ENCODE measurements at places on chromosomes 4 and X.
A peak's percentile ranks its signal among the peaks of the same experiment; 100 is the strongest.

DNA sequence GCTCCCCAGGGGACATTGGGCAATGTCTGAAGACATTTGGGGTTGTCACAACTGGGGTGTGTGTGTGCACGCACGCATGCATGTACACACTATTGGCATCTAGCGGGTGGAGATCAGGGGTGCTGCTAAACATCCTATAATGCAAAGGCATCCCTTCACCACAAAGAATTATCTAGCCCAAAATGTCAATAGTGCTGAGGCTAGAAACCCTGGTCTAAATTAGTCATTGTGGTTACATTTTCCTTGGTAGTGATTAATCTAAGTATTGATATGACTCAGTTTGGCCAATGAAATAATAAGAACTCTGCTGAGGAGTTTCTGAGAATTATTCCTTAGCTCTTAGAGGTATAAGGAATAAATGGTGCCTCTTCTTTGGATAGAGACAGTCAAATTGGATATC, 200.2 kb downstream of the CLCN4 start:
- DNase-seq, result no peak

- DNase-seq, result no peak
Observed at GRCh38 chr4:14165222-14165920, 537.8 kb upstream of the BOD1L1 start.

GRCh38 chr4:88940506-88940905, 116.5 kb downstream of the FAM13A start:
- DNase-seq, result no peak

DNA sequence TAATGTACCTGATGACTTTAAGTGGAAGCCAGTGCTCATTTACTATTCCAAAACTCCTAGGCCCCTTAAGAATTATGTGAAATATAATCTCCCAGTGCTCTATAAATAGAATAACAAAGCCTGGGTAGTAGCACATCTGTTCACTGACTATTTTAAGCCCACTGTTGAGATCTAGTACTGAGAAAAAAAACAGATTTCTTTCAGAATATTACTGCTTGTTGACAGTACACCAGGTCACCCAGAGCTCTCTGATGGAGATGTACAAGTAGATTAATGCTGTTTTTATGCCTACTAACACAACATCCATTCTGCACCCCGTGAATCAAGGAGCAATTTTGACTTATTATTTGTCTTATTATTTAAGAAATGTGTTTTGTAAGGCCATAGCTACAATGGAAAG, 75.7 kb downstream of the FAM47C start:
- DNase-seq, result no peak

DNA sequence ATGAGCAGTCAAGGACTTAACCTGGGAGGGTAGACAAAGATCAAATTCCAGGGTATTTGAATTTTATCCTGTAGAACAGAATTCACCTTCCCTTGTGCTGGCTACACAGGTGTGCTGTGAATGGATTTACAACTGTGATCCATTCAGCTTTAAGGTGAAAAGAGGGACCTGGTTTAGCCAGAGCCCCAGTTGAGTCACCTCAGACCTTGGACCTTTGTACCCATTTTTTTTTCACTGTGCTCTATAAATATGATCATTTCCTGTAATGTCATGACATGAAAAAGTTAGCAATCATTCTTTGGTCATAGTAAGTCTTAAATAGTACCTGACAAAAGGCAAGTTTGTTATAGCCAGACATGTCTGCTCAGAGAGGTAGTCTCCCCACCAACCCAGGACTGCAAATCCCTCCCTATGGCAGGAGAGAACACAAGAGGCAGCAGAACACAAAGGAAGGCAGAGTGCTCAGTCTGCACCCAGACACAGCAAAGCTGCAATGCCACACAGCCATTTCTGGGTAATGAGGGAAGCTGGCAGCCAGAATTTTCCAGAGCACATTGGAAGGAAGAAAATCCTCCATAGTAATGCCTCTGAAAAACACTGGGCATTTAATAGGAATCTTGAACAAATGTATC, 77.9 kb downstream of the CXXC4 start:
- no peak for DNase-seq

DNA sequence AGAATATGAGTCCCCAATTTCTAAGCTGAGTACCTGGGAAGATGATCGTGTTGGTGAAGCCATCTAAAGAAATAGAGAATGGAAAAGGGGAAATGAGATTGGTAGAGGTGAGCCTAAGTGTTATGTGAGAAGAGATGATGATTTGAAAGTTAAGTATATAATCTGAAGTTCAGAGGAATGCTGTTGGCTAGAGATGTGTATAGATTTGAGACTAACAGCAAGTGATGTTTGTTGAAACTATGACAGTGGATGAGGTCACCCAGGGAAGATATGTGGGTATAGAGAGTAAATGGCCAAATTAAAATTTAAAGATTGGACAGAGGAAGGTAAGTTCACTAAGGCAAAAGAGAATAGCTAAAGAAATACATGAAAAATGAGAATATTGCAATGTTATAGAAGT, 324.2 kb downstream of the MAPK10 start:
- no peak for DNase-seq

DNA sequence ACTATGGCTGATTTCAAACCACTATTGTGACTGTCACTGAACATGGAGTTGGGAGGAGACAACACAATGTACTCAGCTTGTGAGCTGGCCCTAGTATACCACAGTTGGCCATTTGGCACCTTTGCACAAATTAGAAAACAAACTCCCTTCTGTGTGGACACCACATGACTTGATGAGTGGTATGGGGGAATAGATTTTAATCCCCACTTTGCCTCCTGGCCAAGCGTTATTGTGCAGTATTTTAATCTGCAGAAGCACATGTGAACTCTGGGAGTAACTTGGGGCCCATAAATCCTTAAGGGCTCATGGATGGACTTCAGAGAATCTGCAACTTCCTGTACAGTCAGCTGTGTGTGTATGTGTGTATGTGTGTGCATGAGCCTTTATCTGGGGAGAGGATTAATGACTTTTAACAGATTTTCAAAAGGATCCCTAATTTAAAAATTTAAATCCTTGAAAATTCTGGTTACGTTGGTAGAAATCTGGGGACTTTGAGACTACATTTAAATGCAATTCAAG, 105.0 kb upstream of the PAQR3 start:
- no peak for DNase-seq

GRCh38 chr4:5374592-5374991, 323.3 kb downstream of the STK32B start:
- DNase-seq, result no peak

GRCh38 chr4:169124661-169125060, 114.6 kb upstream of the CBR4 start:
- no peak for DNase-seq

DNA sequence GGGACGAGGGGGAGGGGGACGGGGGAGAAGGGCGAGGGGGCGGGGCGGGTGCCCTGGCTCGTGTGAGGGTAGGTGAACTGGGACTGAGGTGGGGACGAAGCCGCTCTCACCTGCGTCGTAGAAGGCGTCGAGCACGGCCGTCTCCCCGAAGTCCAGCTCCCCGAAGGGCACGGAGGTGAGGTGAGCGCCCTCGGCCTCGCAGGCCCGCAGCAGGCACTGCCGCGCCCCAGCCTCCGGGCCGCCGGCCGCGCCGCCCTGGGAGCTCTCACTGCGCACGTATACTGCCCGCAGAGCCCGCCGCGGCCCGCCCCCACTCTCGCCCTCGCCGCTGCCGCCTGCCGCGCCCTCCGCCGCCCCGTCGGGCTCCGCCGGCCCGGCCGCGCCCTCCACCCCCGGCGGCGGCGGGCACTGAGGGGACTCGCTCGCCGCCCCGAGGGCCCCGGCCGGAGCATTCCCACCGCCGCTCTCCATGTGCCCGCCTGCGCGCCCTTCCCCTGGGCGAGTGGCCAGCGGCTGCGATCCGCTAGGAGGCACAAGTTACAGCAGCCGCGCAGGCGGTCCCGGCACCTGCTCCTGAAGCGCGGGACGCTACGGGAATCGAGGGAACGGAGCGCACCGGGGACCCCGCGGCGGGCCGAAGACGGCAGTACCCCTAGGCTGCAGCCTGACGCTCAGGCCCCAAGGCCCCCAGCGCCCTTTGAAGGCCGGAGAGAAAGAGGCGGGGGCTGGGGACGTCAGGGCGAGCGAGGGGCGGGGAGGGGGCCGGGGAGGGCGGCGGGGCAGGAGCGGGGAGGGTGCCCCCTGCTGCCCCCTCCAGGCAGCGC, at the start of gene MAP3K15:
Gene MAP3K15, minus strand, starts transcription at position 718 of the 824 bp plus-strand sequence. Its CDS starts 247 bp downstream, at position 471.
- no peak for DNase-seq

DNA sequence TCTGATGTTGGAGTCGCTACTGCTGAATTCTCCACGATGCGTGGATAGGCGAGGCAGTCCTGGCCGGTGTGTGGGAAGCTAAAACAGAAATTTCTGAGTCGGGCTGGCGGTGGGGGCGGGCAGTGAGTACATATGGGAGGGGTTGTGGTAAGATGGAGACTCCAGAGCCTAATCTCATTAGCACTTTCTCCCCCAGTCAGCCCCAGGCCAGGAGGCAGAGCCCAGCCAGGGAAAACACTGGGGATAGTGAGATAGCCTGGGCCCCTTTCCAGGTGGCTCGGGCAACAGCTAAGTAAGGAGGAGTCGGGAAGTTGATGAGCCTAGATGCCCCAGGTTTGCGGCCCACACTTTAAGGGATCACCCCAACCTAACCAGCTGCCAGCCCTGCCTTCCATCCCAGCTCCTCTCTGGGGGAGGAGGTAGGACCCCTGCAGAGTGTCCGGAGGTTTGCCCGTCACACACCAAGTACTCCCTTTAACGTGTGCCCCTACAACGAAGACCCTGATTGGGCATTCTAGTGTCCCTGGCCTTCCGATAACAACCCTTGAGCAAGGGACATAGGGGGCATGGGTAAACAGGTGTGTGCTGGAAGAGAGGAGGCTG, 2.4 kb upstream of the LOC101059915 start:
- no peak for DNase-seq

DNA sequence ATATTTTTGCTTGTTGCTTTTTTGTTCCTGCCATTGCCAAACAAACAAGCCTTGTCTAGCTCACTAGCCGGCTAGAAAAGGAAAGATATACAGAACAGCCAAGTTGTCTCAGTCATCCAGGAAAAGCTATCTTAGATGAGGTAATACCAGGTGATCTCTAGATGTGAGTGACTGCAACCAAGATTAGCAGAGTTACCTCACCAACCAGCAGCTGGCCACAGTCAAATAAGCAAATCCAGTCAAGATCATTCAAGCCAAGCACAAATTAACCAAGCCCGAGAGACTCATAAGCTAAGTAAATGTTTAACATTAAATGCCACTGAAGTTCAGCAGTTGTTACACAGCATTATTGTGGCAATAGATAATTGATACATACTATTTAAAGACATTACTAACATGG, 108.6 kb downstream of the CENPC start:
- DNase-seq, result no peak

DNA sequence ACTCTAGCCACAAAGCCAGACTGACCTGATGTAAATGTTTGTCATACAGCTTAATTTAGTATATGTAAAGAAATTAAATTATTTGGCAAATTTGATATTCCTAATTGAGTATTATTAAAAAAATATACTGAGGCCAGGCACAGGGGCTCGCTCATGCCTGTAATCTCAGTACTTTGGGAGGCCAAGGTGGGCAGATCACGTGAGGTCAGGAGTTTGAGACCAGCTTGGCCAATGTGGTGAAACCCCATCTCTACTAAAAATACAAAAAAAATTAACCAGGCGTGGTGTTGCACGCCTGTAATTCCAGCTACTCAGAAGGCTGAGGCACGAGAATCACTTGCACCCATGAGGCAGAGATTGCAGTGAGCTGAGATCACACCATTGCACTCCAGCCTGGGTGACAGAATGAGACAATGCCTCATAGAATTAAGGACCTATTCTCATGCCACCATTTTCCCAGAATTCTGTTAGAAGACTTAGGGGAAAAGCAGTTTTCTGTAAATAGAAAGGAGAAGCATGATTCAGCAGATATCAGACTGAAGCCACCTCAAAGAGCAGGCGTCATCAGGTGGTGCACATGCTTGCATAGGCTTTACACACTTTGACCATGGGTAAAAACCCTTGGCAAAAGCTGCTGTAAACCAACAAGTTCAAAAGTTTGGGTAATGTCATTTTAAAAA, 6.1 kb downstream of the UBQLN2 start:
- no peak for DNase-seq

- no peak for DNase-seq
Observed at GRCh38 chr4:79820427-79820826, 252.6 kb downstream of the ANTXR2 start.

DNA sequence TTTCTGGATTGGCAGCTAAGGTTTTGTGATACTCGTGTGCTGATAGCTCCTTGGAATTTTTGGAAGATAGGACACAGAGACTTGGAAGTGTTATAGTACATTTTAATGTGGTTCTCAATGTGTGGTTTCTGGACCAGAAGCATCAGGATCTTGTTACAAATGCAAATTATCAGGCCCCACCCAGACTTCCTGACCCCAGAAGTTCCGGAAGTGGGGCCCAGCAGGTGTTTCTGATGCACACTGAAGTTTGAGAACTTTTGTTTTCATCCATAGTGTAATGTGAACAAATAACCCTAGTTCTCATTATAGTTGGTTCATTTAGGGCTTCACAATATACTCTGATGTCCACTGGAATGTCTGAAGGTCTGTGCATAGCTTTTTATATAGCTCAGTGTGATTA, 49.6 kb downstream of the LAMP2 start:
- DNase-seq, result no peak

- DNase-seq, result peak; percentile 75
Observed at GRCh38 chr4:53196882-53197771, 168.7 kb downstream of the SCFD2 start.

- DNase-seq, result no peak
Observed at GRCh38 chrX:1190596-1191145, 21.8 kb downstream of the CRLF2 start.

- DNase-seq, result no peak
Observed at GRCh38 chrX:25807022-25807421, 331.1 kb upstream of the MAGEB18 start.

- peak; percentile 77 for DNase-seq
Observed at GRCh38 chr4:69858690-69859089, 1.3 kb downstream of the SULT1E1 start.

DNA sequence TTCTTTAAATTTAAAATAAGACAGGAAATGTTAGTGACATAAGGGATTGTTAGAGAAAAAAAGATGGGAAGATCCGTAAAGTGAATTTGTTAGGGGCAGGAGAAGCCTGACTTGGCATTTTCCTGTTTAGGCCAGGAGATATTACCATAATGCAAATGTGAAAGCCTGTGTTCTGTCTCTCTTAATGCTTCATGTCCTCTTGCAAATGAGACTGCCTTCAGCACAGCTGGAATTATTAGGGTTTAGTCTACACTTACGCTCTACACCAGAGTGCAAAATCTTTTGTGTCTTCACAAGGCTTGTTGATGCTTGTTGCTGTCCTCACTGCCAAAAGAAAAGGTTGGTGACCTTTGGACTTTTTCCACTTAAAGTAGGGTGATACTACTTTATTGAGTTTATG, 56.8 kb downstream of the JADE1 start:
- DNase-seq, result no peak

All from SK-N-MC (cell line).